Activated CD8-positive, alpha-beta memory T cell treated with anti-CD3 and anti-CD28 coated beads for 24 hours (primary cell): ENCODE measurements at places on chromosomes 1 and 21.
A peak's percentile ranks its signal among the peaks of the same experiment; 100 is the strongest.

- DNase-seq = peak; percentile 86
These were observed 540 bp downstream of the ARHGEF2 start for GRCh38 chr1:155977690-155978324.

- no peak for DNase-seq
These were observed 14.2 kb upstream of the ZBTB8A start for GRCh38 chr1:32525053-32525452.

DNA sequence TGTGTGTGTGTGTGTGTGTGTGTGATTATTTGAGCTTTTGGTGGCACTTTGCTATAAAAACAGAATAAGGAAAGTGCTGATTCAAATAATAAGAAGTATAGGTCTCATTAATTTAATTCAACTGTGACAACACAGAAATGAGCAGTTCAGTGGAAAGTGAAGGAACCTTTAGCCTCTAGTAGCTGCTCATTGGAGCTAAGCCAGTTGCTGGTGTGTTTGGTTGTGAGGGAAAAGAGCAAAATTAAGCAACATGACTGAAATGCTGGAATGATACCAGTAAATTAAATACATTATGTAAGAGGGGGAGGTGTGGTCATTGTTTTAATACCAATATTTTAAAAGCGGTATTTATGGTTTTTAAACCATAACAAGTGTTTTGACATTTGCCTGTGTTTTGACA lies 55.2 kb downstream of the KIAA0040 start:
- DNase-seq = no peak

DNA sequence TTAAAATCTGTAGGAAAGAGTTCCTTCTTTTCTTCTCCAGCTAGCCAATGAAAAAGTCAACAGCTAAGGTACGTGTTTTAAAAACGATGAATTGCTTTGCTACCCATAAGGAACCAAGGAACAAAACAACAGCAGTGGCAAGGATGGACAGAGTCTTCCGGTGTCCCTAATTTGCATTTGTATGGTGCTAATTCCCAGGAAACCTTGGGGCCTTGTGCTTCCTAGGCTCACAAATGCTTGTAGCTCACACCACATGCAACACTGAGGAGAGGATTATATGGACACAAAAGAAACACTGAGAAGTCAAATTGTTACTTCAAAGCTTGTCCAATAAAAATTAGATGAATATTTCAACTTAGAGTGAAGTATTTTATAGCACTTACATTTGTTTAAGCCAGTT lies 1.8 kb upstream of the PGBD5 start:
- no peak for DNase-seq

DNA sequence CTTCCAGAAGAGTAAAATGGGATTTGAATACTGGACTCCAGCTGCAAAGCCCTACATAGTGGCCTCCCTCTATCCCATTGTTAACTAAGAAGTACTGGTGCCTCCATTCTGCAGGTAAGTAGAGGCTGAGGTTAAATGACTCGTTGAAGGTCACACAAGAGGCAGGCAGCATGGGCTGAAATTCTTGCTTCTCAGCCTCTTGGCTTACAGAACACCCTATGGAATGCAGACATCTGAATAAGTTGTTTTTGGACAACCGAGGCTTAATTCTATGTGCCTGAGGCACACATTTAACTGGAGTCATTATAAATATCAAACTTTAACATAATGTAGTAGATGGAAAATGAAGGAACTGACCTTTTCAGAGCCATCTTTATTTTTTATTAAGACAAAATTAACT lies 5.7 kb downstream of the DNAJC11 start:
- DNase-seq = no peak

DNA sequence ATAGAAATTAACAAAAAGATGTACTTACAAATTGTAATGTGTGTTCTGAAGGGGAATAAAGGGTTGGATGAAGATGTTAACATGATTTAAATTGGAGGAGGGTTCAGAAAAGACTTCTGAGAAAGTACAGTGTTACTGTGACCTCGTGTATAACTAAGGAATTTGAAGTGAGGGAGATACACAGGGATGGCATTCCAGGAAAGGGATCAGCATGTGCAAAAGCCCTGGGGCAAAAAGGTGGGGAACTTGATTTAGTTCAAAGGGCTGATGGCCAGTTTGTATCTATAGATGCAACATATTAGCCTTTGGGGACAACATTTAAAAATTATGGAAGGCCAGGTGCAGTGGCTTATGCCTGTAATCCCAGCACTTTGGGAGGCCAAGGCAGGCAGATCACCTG lies 33.3 kb upstream of the DEGS1 start:
- no peak for DNase-seq

DNA sequence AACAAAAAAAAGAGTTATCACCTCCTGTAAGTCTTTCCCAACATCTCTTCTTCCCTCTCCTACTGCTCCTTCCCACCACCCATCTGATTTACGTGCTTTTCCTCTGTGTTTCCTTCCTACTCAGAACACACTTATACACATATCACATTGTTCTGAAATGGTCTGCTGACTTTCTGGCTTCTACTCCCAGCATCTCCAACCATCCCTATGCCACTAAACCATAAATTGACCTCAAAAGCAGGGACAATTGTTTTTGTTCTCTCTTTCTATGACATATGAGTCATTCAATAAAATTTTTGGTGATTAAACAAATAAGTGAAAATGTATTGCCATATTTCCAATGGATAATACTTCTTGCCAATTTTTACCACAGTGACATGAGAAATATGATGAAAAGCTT lies 8.2 kb downstream of the GOLPH3L start:
- DNase-seq = no peak

- no peak for DNase-seq
These were observed 45.0 kb downstream of the IER5 start for GRCh38 chr1:181133441-181133951.

GRCh38 chr1:173473599-173474011 lies 3.5 kb upstream of the PRDX6 start:
- no peak for DNase-seq

DNA sequence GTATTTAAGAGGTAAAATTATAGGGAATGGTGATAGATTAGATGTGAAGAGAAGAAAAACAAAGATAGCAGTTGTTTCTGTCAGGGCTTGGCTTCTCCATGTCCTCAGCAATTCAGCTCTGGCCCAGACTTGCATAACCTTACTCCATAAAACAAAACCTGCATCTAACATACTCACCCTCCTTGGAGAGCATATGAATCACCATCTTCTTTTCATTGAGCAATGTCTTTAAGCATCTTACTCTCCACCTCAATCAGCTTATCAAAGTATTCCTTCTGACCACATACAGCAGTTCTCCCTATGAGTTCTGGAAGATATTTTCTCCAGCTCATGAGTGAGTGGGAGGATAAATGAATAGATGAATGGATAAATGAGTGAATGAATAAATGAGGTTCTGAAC lies 49.0 kb downstream of the RAB3B start:
- no peak for DNase-seq

GRCh38 chr1:32221980-32222755 lies at the start of the genes EIF3I and TMEM234:
TSS of gene EIF3I (plus strand) at chr1:32222407. CDS start at chr1:32222442, 35 bp downstream.
TSS of gene TMEM234 (minus strand) at chr1:32222353. CDS start at chr1:32222322, 31 bp downstream.
- peak; percentile 93 for DNase-seq

- DNase-seq = no peak
These were observed 40.4 kb downstream of the SLC35D1 start for GRCh38 chr1:67013573-67013972.

GRCh38 chr1:20530306-20530705 lies 22.1 kb upstream of the FAM43B start:
- DNase-seq = no peak

DNA sequence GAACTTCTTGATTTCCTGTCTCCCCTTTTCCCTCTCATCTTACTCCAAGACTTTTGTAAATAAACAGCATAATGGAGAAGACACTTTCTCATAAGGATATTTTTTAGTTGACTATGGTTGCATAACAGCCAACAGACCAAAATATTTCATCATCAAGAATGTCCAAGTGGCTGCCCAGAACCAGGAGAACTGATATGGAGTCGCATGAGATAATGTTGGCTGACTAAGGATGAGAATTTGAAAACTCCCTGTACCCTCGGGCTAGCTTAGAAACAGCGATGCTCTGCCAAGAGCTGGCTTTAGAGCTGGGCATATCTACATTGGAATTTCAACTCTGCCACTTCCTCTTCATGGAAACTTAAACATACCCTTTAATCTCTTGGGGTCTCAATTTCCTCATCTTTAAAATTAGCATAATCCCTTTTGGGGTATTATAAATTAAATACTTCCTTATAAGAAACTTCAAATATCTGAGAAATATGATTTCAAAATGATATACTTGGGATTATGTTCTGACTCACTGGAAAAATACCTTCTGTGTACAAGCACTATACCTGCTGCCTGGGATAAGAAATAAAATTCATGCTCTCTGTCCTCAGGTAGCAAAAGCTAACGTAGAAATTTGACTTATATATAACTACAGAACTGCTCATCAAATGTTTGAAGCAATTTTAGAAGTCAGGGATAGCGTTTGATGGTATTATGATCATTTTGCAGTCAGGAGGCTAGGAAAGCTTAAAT lies 777.3 kb downstream of the LTN1 start:
- DNase-seq = no peak

DNA sequence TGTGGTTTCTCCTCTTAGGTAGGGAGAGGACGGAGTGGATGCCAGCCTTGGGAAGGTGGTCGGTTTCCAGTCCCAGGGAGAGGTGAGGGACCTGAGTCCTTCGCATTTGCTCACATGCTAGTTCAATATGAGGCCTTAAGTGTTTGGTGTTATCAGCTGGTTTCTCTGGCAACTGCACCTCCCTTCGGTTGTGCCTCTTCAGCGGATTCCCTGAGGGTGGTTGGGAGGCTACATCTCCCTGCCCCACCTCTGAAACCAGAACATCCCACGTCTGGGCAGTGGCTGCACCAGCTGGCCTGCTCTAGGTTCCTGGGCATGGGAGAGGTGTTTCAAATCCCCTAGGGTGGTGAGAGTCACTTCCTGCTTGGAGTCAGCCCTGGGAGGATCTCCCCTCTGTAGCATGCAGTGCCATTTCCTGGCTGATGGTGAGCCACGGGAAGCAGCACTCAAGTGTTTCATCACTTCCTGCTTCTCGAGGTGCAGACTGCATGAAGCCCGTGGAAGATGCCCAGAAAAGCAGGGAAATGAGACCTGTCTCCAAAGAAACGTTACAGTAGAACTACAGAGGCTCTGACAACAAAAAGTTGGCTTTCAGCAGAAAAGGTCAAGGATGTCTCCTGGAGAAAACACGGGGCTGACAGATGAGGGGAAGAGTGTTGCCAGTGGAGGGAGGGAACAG lies 4.5 kb downstream of the TMEM125 start:
- peak; percentile 77 for DNase-seq

DNA sequence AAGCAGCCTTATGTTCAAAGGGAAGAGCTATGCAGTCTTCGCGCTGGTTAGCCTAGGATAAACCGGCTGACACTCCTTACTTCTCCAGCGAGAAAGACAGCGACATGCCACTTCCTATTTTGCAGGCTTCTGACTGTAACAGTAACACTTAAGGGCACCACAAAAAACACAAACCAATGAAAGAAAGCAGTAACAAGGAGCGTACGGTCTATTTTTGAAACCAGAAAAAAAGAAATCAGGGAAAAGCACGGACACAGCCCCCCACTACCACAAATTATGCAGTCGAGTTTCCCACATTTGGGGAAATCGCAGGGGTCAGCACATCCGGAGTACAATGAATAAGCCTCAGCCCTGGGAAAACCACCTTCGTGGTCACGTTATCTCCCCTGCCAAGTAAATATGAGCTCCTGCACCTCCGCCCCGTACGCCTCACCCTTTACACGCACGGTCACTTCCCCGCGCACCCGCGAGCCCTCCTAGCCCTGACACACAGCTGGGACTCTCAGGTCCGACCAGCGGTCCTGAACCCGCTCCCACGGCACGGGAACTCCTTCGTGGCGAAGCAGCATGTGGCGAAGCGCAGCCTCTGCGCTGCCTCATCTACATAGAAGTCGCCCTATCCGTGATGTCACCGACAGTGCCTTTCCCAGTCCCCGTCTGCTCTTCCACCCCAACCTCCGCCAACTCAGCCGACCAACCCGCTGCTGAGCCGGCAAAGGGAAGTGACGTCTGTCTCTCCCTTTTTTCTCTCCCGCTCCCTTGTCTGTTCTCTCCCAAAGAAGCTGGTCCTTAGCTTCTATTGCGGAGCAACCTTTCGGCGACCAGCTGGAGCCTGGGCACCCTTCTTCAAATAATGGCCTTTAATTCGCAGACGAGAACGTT lies 40.9 kb upstream of the PPIAL4F start:
- DNase-seq = peak; percentile 95

DNA sequence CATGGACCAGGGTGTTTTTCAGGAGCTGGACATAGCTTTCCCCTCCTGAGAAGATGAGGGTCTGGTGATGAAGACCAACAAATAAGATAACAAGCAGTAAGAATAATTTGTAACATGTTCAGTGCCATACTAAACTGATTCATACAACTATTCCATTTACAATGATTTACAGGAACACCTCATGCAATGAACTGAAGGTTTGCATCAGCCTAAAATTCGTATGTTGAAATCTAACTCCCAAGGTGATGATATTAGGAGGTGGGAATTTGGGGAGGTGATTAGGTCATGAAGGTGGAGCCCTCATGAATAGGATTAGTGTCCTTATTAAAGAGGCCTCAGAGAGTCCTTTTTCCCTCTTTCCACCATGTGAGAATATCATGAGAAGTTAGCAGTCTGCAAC lies 15.9 kb upstream of the NIBAN1 start:
- DNase-seq = no peak

- no peak for DNase-seq
These were observed 317.6 kb upstream of the PROX1 start for GRCh38 chr1:213669964-213670691.

GRCh38 chr1:62082456-62083363 lies 111.9 kb upstream of the L1TD1 start:
- peak; percentile 59 for DNase-seq

- peak; percentile 89 for DNase-seq
These were observed 1.1 kb upstream of the PLXNA2 start for GRCh38 chr1:208245185-208245705.

DNA sequence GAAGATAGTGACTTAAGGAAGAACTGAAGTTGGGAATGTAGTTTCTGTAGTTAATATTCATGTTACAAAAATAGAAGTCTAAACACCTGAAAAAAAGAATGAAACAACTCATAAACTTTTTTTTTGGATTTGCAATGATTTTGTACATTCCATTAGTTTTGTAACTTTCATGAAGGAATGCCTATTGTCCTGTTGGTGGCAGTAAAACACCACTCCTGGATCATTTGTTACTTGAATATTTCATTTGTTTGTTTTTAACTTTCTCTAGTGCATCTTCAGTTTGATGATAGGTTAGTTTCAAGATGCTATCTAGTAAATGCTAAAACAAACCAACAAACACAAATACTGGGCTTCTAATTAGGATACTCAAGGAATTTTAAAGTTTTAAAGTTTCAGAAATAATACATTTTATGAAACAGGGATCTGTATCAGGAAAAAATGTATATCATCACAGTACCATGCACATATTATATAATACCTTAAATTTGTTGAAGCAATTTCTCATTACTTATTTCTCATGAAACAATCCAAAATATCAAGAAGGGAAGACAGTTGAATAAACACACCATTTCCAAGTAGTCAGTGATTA lies 229.7 kb upstream of the CACYBP start:
- DNase-seq = no peak
